ENCODE measurements at places on chromosomes 6 and 20.

GRCh38 chr6:12163149-12163548, 127.0 kb upstream of the EDN1 start:
- no peak for DNase-seq

DNA sequence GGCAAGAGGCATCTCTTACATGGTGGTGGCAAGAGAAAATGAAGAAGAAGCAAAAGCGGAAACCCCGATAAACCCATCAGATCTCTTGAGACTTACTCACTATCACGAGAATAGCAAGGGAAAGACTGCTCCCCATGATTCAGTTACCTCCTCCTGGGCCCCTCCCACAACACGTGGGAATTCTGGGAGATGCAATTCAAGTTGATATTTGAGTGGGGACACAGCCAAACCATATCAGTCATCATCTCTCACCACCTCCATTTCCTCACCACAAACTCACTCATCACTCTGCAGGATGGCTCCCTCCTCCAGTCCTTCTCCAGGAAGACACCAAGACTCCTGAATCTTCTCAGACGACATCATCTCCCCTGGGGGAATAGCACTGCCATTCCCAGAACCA, 25.8 kb upstream of the SLC16A10 start:
- DNase-seq = no peak

- no peak for DNase-seq
Measured at GRCh38 chr6:99178168-99178567, 171.3 kb downstream of the FAXC start.

GRCh38 chr6:74167976-74168375, 472.0 kb downstream of the CD109 start:
- no peak for DNase-seq

- DNase-seq = no peak
Measured at GRCh38 chr6:166237617-166238016, 70.0 kb upstream of the TBXT start.

DNA sequence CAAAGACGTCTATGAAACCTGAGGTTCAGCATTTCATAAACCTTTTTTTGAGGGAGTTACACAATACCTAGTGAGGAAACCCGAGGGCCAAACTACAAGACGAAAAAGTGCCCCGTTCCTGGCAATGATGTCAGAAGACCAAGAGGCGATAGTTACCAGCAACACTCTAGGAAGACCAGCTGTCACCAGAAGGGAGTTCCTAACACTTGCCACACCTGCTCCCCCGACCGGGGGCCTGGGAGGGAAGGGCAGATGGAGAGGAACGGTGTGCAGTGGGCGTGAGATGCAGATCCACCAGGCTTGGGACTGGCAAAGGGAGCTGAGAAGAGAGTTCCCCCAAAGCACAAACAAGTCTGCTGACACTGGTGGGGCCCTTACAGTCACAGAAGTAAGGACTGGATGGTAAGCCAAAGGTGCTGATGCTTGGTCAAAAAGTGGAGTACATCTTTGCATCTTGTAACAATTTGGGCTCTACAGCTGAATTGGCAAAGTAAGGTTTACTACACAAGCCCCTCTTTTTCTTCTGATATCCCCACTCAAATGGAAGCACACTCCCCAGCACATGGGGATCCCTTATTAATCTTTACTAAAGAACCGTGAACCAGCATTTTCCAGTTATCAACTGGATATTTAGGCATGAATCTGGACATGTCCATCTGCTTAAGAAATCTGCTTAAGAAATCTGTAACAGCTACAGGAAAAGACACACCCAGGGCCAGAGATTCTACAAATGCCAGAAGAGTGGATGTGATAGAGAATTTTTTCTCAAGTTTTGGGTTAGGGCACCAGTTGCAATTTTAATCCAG, 38.5 kb downstream of the PANK2 start:
- no peak for DNase-seq

- no peak for DNase-seq
Measured at GRCh38 chr6:12456343-12456742, 166.2 kb downstream of the EDN1 start.

GRCh38 chr20:15759594-15759993, 813.7 kb downstream of the KIF16B start:
- no peak for DNase-seq

GRCh38 chr6:73032586-73032985, 192.7 kb downstream of the KHDC1L start:
- DNase-seq = no peak

DNA sequence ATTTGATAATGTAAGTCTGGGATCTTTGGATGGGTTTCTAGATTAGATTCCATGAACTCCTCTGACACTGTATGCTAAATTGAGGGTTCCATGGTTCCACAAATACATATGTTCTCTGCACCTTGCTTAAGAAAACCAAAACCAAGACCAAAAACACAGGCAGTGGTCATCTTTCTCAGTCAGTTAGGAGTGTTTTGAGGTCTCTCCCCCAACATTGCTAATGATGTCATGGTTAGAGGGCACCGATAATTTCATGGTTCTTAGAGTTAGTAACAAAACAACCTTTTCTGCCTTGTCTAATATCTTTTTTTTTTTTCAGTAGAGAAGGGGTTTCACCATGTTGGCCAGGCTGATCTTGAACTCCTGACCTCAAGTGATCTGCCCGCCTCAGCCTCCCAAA, 44.5 kb downstream of the ARID1B start:
- no peak for DNase-seq

DNA sequence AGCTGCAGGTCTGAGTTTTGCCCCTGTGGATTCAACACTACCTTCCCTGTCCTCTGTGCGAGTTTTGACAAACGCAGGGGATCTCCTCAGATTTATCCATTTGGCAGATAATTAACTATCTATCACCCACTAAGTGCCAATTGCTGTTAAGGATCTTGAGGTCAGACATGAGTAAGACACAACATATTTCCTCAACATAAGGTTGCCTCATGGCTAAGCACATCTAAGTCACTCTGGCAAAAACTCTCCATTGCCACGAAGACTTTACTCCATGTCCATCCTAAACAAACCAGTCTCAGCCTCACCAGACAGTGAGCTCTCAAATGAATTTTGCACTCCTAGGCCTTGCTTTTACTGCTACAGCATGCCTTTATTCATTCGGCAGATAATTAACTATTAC, 408.4 kb downstream of the MAFB start:
- no peak for DNase-seq

DNA sequence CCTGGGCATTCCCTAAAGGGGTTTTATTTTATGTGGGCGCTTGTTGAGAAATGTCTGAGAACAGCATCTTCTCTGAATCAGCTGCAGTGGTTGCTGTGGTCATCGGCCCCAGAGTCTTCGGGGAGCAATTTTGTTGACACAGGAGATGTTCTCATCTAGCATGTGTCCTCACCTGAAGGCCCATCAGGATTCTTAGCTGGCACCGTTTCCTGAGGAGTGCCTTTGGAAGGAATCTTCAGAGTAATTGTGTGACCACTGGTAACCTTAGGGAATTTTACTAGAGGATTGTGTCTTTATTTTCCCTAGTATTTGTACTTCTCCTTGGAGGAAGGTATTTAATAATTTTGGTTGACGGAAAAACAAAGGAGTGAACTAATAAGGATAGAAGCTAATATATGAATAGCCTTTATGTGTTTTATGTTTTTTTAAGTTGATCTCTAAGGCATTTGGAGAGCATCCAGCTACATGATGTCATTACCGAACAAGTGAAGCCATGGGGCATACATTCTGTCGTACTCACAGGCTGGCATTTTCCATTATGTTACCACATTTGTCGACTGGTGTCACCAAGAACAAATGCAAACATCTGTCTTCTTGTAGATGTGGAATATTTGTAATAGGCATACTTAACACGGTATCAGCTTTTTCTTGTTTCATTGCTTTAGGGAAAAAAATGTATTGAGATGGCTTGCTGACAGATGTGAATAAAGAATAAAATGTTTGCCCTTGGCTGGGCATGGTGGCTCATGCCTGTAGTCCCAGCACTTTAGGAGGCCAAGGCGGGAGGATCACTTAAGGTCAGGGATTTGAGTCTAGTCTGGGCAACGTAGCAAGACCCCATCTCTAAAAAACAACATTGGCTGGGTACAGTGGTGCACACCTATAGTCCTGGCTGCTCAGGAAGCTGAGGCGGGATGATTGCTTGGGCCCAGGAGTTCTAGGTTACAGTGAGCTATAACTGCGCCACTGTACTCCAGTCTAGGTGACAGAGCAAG, 41.9 kb downstream of the TULP4 start:
- no peak for DNase-seq

GRCh38 chr20:63532449-63532971, 4.7 kb downstream of the PTK6 start:
- no peak for DNase-seq

- no peak for DNase-seq
Measured at GRCh38 chr6:32114796-32115195, 5.7 kb upstream of the TNXB start.

DNA sequence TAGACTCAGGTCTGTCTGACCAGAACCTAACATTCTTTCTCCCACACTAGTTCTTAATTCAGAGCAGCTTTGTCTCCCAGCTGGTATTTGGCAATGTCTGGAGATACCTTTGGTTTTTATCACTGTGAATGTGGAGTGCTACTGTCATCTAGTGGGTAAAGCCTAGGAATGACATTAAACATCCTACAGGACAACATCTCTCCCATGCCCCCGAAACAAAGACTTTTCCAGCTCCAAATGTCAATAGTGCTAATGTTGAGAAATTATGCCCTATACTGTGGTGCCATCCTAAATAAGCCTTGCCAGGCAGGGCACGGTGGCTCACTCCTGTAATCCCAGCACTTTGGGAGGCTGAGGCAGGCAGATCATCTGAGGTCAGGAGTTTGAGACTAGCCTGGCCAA, 4.2 kb upstream of the TTPAL start:
- no peak for DNase-seq

DNA sequence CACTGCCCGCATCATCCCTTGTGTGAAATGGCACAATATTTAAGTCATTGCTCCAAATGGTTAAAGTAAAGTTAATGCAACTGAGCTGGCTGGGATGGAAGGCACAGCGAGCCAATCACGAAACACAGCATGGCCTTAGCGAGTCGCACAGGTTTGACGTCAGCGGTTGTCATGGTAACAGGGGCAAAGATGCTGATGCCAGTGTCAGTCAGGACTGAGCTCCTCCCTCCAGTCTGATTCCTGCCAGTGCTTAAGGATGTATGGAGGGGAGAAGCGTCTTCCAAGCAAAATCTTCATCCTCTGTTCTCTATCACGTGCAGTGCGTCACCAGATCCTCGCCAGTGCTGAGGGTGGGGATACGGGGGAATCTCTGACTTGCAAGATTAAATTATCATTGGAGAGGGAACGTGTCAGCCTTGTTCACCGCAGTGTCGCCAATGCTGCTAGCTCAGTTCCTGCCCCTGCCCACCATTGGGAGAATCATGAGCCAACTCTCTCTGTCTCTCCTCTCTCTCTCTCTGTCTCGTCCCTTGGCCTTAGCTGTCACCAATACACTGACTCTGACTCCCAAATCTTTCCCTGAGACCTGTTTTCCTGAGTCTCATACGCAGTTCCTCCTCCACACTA, 24.5 kb downstream of the TSPYL4 start:
- no peak for DNase-seq

DNA sequence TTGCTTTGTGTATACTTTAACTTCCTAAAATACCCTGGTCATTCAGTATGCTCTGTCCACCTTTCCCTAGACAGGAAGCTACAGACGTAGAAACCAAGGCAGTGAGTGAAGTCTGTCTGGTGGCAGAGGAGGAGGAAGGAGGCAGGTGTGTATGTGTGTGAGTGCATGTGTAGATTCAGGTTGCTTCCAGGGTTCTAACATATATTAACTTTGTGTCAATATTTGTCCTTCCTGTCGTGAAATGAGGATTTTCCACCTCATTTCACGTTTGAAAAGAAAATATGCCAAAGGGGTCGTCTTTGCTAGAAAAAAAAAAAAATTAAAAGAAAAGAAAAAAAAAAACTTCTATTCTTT, 411.5 kb downstream of the PKHD1 start:
- DNase-seq = no peak

All from stimulated activated CD4-positive, alpha-beta T cell treated with anti-CD3 and anti-CD28 coated beads, TNF-alpha, amount 100 ng/mL, for 24 hours (primary cell).